Stimulated activated effector memory CD8-positive, alpha-beta T cell treated with anti-CD3 and anti-CD28 coated beads, Interleukin-12 subunit alpha, Interleukin-12 subunit beta, amount 100 ng/mL, for 72 hours (primary cell): ENCODE measurements at places on chromosomes 16 and 17.

DNA sequence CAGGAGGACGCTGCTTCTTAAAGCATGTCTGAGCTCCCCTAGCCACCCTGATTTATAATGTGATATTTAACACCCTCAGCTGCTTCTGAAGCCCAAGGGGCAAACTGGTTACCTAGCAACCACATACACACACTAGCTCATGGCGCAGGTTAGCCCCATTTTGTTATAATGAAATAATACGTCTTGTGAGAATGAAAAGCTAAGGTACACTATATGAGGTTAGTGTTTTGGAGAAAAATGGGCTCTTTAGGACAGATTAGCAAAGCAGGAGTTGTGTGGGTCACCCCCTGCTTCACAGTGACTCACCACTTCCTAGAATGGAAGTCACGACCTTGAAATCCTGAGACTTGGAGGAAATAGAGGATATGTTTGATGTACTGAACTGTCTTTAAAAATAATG is 404.8 kb upstream of the HSBP1 start:
- DNase-seq = no peak

- no peak for DNase-seq
Observed at GRCh38 chr17:59746849-59747445, 39.5 kb downstream of the VMP1 start.

GRCh38 chr16:59336136-59336695 is 602.1 kb upstream of the GOT2 start:
- DNase-seq = no peak

DNA sequence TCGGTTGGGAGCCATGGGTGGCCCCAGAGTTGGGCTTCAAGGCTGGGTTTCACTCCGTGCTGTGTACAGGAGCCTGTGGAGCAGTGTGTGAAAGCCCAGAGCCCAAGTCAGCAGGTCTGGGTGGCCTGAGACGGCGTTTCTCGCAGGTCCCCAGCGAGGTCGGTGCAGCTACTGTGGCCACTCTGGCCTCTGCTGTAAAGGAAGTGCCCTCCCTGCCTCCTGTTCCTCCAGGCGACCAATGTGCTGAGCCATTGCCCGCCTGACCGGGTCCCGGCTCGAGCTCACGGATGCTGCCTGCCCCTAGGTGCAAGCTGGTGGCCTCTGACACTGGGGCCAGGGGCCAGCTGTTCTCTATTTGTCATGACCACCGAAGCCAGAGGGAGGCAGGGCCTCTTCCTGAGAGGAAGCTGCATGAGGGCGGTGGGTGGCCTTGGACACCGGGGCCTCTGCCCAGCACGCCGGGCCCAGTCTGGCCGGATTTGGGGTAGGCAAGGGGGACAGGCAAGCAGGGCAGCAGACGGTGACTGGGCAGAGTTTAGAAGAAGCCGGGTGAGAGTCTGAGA is 170.9 kb downstream of the IRF8 start:
- no peak for DNase-seq

GRCh38 chr16:62755938-62756337 is 719.7 kb upstream of the CDH8 start:
- no peak for DNase-seq

DNA sequence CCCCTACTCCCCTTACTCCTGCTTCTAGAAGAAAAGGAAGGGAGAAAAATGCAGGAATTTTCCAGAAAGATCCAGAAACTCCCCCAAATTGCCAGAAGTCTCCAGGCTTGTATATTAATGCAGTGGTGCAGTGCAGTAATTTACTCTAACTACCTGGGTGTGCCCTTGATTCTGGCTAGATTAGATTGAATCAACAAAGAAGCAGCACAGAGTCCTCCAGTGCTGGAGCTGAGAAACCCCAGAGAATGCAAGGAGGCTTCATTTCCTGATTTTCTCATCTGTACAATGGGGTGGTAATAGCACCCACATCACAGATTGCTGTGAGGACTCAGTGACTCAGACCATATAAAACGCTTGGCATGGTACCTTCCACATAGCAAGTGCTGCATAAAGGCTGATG is 247.3 kb upstream of the RPL38 start:
- DNase-seq = no peak

GRCh38 chr16:87234601-87235000 is 82.6 kb downstream of the C16orf95 start:
- no peak for DNase-seq

GRCh38 chr17:73969956-73970355 is 233.5 kb upstream of the RPL38 start:
- no peak for DNase-seq

- no peak for DNase-seq
Observed at GRCh38 chr17:29560316-29560715, 6.5 kb downstream of the ABHD15 start.

GRCh38 chr17:64682261-64683181 is 20.4 kb upstream of the SMURF2 start:
- no peak for DNase-seq

DNA sequence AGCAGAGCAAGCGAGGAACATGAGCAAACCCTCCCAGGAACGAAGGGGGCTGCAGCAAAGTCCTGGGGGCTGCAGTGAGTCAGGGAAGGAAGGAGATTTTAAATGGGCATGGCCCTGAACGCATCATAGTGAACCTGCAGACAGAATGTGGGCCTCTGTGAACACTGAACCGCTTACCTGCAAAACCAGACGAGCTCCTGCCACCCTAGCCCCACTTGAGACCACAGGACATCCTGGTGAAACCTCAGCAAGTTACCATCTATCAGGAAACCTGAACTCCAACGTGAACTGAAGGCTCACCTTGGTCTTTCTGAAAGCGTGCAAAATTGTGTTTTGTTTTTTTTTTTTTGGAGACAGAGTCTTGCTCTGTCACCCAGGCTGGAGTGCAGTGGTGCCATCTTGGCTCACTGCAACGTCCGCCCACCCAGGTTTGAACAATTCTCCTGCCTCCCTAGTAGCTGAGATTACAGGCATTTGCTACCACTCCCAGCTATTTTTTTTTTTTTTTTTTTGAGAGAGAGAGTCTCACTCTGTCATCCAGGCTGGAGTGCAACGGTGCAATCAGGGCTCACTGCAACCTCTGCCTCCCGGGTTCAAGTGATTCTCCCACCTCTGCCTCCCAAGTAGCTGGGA is 30.8 kb downstream of the FANCA start:
- no peak for DNase-seq

- DNase-seq = peak; percentile 70
Observed at GRCh38 chr17:28744972-28745785, 1.4 kb downstream of the TRAF4 start.

DNA sequence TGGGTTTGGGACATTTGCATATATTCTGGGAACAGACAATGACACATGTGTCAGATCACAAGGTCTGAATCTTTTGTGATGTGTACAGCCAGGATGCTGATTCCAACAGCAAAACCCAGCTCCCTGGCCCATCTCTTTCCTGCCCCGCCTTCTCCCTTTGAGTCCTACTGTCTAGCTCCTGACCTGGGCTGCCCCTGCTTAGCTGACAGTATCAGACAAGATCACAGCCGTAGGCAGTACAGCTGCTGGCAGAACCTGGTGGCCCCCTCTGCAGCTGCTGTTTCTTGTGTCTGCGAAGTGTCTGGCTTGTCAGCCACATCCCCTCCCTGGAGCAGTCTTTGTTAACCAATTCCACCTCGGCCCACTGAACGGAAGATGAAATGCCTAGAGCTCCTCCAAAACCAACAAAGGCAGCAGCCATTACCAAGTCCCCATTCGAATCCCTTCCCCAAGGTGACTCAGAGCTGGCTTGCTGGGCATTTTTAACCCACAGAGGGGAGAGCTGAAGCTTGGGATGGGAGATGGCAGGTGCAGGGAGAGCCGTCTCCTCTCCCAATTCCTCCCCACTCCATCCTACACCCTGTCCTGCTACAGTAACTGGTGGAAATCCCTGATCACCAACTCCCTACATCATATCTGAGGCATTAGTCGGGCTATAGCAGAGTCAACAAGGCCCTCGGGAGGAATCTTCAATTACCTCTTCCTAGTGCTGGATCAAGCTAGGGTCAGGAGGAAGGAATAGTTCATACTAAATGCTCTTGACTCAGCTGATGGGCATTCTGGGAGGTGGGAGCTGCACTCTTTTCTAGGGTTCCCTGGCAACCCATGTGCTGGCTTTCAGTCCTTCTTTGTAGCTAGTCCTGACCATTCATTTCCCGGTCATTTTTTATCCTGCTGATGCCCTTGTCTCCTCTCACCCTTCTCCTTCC is 5.8 kb downstream of the PIPOX start:
- no peak for DNase-seq

GRCh38 chr16:15571557-15571956 is 71.4 kb downstream of the MARF1 start:
- no peak for DNase-seq

DNA sequence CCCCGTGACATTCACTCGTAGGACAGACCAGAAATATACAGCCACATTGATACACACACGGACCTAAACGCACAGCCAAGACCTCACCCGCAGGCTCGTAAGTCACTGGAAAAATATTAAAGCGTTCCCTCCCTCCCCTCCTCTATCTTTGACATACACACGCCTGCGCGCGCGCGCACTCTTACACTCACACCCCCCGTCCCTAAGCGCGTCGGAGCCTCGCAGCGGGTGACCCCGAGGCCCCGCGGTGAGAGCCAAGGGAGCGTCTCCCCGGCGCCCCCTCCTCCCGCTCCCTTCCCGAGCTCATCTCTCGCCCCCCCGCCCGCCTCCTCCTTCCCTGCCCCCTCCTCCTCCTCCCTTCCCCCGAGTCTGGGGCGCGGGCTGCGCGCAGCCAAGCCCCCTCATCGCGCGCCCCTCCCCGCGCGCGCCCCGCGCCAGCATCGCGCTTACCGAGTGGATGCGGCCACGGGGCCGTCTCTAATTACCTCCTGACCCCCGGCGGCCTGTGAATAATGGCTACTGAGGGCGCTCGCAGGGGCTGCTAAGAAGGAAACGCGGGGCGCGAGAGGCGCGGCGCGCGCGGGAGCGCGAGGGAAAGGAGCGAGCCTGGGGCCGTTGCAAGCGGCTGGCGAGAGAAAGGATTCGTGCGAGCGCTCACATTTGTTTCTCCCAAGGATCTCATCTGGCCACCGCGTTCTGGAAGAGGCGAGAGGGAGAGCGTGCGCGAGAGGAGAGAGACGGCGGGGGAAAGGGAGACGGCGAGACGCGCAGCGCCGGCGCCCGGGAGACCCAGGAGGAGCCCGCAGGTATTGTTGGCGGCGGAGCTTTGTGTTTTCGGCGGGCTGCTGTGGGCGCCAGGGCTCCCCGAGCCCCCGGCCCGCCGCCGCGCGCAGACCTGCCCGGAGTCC is 42.4 kb downstream of the RAI1 start:
- peak; percentile 11 for DNase-seq

DNA sequence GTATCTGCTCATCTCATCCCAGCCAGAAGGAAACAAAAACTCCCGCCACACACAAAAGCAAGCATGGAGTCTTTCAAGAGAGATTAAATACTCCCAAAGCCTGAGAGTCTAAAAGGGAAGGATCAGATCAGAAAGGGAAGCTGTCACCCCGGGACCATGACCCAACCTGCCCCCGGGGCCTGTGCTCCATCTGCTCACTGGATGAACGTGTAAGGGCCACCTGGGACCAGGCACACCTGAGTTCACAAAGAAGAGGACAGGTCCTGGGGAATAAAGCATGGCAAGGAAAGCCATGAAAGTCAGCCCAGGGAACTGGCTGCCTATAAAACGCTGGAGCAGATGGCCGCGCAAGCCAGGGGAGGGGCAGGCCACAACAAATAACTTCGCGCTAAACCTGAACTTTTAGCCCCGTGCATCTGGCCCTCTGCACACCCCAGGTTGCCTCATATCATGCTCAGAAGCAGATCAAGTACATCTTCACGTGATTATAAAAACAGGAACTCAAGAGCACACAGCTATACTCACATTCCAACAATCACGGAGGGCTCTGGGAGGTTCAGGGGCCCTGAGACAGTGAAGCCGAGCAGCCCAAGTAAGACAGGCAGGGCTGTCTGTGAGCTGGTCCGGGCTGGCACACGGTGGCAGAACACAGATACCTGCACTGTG is 3.4 kb downstream of the TMEM11 start:
- no peak for DNase-seq

- no peak for DNase-seq
Observed at GRCh38 chr16:50235581-50235980, 30.8 kb upstream of the ADCY7 start.

DNA sequence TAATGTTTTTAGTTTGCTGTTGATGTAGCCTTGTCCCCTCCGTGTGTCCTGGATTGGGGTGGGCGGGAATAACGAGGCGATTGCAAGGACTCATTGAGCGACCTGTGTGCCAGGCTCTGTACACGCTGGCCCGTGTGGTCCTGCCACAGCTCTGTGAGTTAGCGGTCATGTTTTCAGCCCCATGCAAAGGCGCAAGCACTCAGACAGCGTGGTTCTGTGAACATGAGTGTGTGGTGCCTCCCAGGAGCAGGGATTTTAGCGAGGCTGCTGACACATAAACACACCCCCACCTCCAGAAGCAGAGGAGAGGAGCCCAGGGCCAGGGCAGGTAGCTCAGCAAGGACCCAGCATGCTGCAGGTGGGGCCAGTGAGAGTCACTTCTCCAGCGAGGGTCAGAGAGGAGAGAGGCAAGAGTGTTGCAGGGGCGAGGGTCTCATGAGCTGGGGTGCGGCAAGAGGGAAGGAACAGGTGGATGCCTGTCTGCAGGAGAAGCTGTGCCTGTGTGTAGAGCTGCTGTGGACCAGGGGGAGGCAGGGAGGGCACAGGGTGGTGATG is 115.3 kb downstream of the OR1D5 start:
- DNase-seq = no peak

GRCh38 chr17:57490890-57491289 is 234.6 kb downstream of the MSI2 start:
- no peak for DNase-seq

- no peak for DNase-seq
Observed at GRCh38 chr17:67496286-67496685, 119.2 kb downstream of the PITPNC1 start.

GRCh38 chr17:18087610-18088491 is at the start of gene DRG2:
Gene DRG2, plus strand, starts transcription at chr17:18087948. Its CDS starts 76 bp downstream, at chr17:18088024.
- peak; percentile 95 for DNase-seq

- no peak for DNase-seq
Observed at GRCh38 chr17:16938496-16939207, 33.3 kb downstream of the TNFRSF13B start.

- DNase-seq = no peak
Observed at GRCh38 chr17:66430846-66431795, 128.7 kb downstream of the PRKCA start.

DNA sequence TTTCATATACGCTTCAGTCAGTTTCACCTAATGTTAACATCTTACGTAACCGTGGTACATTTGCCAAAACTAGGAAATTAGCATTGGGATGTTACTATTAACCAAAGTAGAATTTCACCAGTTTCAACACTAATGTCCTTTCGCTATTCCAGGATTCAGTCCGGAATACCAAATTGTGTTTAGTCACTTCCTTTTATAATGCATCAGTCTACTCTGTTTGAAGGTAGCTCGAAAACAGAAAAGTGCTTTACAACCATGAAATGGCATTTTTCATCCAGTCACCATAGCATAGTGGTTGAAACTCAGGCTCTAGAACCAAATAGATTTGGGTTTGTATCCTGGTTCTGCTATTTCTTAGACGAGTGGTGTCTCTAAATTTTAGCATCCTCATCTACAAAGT is 29.4 kb downstream of the AP2B1 start:
- DNase-seq = no peak

GRCh38 chr17:79041723-79042420 is 17.9 kb downstream of the C1QTNF1 start:
- no peak for DNase-seq
